ENCODE measurements at places on chromosomes 5 and 9. TPM values are rescaled to one million over a fixed set of nuclear protein-coding genes. Genes with fewer than 3 reads are reported as not detected.
A peak's percentile ranks its signal among the peaks of the same experiment; 100 is the strongest.

DNA sequence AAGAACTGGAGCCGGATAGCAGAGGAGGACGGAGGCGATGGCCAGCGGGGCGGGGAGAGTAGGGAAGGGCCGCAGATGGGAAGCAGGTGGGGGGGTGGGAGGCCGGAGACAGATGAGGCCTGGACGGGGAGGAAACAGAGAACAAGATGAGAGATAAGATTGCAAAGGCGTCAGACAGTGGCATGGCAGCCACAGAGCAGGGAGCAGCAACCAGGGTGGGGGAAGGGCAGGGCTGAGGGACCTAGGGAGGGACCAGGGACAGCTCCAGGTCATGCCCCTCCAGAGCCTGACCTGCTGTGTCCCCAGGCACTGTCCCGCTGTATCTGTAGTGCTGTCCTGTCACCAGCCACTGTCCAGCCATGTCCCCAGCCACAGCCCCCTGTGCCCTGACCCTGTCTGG is 49.6 kb upstream of the LMX1B start:
- no peak for DNase-seq

GRCh38 chr9:700365-701282 is 140.9 kb upstream of the DMRT1 start:
- no peak for DNase-seq

DNA sequence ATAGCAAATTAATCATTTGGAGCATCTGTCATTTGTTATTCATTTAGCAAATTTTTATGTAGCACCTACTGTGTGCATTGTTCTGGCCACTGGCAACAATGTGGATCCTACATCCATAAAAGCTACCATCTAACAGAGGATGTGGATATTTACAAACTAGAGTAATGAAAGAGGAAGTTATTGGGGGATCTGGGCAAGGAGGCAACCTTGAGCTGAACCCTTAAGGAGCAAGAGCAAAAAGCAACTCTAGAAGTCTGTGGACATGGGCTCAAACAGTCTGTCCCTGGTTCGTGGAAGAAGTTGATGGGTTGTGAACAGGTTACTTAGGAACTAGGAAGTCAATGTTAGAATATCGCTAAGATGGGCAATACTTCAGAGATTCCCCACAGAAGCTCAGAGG is 259.9 kb downstream of the SYK start:
- DNase-seq: no peak

DNA sequence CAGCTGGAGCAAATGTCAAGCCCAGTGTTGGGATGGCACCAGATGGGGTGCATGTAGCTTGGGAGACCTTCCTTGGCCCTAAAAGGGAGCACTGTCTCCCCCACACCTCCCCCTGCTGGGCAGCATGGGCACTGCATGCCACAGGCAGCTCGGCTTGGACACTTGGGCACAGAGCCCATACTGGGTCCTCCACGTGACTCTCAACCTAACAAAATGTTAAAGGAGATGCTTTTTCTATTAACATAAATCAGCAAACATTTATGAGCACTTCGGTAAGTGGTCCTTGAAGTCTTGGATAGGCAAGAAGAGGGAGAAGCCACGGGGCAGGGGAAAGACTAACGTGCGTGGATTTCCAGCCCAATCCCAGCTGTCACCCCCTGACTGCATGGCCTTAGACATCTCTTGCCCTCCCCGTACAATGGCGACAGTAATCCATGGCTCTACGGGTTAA is 23.9 kb upstream of the MAPK9 start:
- DNase-seq: peak; percentile 19

DNA sequence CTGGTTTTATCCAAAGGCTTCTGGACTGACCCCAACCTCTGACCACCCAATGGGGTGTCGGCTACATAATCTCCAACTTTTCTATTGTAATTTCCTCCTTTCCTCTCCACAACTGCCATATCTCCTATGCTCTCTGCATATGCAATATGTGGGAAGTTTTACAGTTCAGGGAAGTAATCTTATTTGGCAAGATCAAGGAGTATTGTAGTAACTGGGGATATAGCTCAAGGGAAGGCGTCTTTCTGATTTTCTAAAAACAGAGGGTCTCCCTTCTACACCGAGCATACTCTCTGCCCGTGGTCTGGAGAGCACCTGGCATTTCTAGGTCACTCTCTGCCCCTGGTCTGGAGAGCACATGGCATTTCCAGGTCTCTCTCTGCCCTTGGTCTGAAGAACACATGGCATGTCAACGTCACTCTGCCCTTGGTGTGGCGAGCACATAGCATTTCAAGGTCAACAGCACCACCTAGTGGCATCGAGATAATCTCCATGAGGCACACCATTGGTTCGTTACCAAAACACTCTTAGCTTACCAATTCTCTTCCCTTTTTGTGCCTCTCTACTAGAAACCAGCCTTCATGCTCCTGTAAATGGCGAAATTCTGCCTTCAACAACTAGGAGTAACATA is 616.4 kb upstream of the NUDT12 start:
- DNase-seq: peak; percentile 68

DNA sequence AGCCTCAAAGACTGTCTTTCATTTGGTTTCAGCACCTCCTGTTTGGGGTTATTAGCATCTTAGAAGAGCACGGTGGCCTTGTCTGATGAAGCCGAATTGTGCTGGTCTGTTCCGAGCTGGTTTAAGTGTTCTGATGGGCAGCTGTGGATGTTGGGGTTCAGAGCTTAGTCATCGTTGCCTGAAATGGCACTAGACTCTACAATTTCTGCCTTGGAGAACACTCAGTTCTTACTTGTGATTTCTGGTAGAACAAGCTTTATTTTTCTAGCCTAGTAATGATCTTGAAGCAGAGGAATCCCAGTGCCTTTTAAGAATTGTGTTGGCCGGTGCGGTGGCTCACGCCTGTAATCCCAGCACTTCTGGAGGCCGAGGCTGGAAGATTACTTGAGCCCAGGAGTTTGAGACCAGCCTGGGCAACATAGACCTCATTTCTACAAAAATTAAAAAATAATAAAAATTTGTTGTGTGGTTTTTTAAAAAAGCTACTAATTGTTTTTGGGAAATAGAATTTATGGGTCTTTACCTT is 7.8 kb downstream of the FBXW5 start:
- no peak for DNase-seq

- no peak for DNase-seq
These were observed 3.9 kb downstream of the HMGCR start for GRCh38 chr5:75340714-75341478.

GRCh38 chr9:94096819-94097577 is 12.7 kb downstream of the PTPDC1 start:
- no peak for DNase-seq

SLC22A5 gene
- 9.9 TPM for total RNA-seq

TARS1 gene
- total RNA-seq: 291 TPM

GRCh38 chr5:142364251-142365145 is 39.7 kb upstream of the SPRY4 start:
- no peak for DNase-seq

- no peak for DNase-seq
These were observed 360.3 kb downstream of the LRRC70 start for GRCh38 chr5:62938927-62939326.

All from HCT116 (cell line).